ENCODE measurements at places on chromosomes 11 and 22.
A peak's percentile ranks its signal among the peaks of the same experiment; 100 is the strongest.

- DNase-seq, result peak; percentile 85
These were observed 1.5 kb downstream of the SHANK3 start for GRCh38 chr22:50674130-50674500.

- no peak for DNase-seq
These were observed 10.7 kb upstream of the GTSE1 start for GRCh38 chr22:46286006-46286405.

DNA sequence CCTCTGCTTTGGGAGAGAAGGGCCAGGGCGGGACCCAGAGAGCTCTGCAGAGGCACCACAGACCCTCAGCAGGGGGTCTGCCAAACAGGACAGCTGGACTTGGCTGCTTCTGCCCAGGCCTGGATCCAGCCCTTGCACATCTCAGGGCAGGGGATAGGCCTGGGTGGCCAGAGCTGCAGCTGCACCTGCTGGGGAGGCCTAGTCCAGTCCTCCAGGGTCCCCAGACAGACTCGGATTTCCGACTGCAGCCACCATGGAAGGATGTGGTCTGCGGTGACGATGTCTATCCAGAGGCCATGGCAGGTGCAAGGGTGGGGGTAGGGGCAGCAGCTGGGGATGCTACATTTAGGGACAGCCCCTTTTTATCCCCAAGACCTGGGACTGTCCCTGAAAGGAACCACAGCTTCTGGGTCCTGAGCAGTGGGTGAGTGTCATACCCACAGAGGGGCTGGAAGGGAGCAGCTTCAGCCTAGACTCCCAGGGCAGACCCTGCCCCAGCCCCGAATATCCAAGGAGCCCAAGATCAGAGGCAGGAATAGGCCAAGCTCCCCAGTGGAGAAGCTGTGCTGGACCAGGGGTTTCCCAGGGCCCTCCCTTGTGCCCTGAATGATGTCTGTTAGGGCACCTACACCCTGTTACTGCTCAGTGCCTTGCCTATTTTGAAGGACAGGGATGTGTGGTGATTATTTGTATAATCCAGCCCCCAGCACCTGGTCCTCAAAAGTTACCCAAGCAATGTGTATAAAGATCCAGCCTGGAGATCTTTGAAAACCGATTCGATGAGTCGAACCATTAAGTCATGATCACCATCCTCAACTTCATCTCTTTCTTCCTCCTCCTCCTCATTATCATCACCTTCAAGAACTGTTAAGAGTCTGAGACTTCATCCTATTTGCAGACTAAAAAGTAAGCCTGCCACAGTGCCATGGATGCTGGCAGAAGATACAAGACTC lies 2.5 kb upstream of the IGLL5 start:
- DNase-seq, result no peak

DNA sequence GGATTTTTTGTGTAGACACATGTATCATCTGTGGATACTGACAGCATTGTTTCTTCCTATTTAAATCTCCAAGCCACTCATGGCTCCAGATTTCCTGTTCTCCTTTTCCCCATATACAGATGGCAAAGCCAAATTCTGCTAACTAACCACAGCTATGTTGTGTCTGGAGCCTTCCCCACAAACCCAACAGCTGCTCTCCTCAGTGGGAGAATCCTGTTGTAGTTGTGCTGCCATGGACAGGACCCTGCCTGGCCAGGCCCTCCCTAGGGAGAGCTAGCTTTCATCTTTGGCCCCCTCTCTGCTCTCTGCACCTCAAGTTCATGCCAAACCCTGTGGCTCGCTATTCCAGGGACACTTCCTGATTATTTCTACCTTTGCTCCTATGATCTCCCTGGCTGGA lies 106.4 kb upstream of the CCDC90B start:
- no peak for DNase-seq

DNA sequence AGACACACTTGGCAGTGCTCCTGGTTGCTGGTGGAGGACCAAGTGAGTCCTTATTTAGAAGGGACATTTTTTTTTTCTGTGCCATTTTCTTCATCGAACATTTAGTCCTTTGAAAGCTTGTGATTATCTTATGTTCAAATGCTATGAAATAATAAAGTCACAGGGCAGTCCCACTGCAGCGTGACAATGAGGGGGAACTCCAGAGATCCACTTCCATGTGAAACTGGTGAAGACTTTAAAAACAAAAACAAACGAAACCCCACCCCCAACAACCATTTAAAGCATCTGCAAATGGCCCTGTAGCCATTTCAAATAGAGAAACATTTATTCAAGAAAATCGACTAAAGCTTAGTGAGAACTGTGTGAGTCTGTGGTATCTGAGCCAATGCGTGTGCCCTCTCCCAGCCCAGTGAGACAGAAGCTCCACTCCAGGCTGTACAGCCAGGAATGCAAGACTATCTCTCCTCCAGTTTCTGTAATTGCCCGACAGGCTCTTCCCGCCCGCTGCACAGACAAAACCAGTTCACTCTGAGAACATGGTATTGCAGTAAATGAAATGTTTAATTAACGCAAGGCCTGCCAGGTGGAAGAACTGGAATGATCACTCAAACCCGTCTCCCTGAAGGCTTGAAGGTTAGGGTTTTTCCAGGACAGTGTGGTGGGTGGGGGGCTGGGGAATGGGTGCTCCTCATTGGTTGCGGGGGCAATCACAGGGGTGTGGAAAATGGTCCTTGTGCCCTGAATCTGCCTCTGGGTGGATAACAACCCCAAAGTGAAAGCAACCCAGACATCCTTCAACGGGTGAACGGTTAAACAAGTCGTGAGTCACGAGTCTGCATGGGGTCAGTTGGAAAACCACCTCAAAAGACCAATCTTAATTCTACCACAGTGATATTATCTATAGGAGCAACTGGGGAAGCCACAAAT lies 8.4 kb downstream of the KRTAP5-6 start:
- no peak for DNase-seq

DNA sequence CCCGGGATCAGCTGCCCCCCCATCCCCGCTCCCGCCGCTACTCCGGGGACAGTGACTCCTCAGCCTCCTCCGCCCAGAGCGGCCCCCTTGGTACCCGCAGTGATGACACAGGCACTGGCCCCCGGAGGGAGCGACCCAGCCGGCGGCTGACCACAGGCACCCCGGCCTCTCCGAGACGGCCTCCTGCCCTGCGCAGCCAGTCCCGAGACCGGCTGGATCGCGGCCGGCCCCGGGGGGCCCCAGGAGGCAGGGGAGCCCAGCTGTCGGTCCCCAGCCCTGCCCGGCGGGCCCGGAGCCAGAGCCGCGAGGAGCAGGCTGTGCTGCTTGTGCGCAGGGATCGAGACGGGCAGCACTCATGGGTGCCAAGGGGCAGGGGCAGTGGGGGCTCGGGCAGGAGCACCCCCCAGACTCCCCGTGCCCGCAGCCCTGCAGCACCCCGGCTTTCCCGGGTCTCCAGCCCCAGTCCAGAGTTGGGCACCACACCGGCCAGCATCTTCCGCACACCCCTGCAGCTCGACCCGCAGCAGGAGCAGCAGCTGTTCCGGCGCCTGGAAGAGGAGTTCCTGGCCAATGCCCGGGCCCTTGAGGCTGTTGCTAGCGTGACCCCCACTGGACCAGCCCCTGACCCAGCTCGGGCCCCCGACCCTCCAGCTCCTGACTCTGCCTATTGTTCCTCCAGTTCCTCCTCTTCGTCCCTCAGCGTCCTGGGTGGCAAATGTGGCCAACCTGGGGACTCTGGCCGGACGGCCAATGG lies 3.9 kb downstream of the RASL10A start:
- DNase-seq, result peak; percentile 37

DNA sequence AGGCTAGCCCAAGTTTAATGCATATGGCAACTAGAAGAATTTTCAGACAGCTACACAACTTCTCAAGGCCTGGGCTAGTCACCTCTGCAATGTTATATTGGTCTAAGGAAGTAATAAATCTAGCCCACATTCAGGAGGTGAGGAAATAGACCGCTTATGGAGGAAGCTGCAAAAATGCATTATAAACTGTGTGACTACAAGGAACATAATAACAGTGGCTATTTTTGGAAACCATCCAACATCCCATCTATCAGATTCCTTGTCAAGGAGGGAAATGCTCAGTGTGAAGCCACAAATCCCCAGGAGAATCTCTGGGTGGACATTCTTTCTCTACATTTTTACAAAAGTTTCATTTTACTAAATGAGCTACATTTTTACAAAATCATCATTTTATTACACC lies 76.1 kb downstream of the BBOX1 start:
- DNase-seq, result no peak

GRCh38 chr11:130706572-130706971 lies 209.7 kb downstream of the SNX19 start:
- no peak for DNase-seq

DNA sequence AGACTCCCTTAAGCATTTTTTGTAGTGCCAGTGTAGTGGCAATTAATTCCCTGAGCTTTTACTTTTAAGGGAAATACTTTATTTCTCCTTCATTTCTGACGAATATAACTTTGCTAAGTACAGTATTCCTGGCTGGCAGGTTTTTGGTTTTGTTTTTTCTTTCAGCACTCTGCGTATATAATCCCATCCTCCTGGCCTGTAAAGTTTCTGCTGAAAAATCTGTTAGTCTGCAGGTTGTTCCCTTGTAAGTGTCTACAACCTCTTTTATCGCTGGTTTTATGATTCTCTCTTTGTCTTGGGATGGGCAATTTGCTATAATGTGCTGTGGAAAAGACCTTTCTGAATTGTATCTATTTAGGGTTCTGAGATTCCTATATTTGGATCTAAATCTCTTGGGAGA lies 56.0 kb downstream of the KCNQ1OT1 start:
- no peak for DNase-seq

GRCh38 chr22:43110927-43111623 lies 525 bp downstream of the BIK start:
- peak; percentile 46 for DNase-seq

GRCh38 chr11:47916361-47916841 lies 64.0 kb upstream of the PTPRJ start:
- DNase-seq, result peak; percentile 32

DNA sequence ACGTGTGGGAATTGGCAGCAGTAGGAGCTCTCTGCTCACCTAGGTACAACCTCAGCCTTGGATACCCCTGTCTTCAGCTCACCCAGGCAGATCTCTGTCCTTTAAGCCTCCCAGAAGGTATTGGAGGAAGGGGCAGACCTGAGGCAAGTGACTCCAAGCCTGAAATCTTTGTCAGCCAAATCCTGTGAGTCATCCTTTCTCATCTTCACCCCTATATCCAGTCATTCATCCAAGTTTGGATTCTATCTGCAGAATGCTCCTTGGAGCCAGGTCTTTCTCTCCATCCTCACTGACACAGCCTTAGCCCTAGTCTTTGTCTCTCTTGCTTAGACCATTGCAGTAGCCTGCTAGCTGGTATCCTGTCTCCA lies 10.4 kb upstream of the THY1 start:
- DNase-seq, result no peak

- no peak for DNase-seq
These were observed 64.0 kb upstream of the TNRC6B start for GRCh38 chr22:40113696-40114095.

DNA sequence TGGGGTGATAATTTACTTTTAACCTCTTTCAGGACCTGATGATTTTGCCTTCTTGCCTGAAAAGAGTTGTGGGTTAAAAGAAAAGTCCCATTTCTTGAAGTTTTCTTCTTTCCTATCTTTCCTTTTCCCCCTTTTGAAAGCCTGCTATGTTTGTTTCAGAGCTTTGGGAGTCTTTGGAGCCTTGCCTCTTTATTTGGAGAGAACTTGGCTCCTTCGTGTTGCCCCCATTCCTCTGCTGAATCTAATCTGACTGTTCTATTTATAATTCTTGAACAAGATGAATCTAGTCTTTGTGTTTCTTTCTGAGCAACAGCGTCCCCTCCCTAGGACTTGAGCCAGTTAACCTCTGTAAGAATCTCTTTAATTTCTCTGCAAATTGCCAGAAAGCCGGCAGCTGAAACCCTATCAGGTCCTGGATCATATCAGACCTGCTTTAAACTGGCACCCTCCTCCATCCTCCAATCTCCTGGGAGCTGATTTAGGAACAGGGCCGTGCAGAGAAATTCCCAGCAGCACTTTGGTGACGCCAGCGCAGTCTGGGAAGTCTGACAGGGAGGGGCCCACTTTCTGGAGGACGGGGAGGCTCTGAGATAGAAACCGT lies 289.1 kb upstream of the SORL1-AS1 start:
- peak; percentile 36 for DNase-seq

Measured in SK-N-SH (cell line).